Activated CD4-positive, alpha-beta memory T cell treated with anti-CD3 and anti-CD28 coated beads, Interleukin-2, amount 10 ng/mL, durations not matched to agents 7 days and 5 days (primary cell): ENCODE measurements at places on chromosomes 3 and 15. TPM values are rescaled to one million over a fixed set of nuclear protein-coding genes. Genes with fewer than 3 reads are reported as not detected.

The IL17RB gene
- 60.7 TPM for total RNA-seq

GRCh38 chr3:124492824-124493223, 237.4 kb upstream of the UMPS start:
- peaks cover 17% of the 10 kb centered on the region for H3K27me3 ChIP-seq
- H3K4me3 ChIP-seq, result no peak overlapping the region
- no peaks in the 10 kb centered on the region for H3K36me3 ChIP-seq
- no peak for DNase-seq
- no peak overlapping the region for H3K27ac ChIP-seq

GRCh38 chr3:153513236-153513635, 351.2 kb downstream of the RAP2B start:
- peaks cover 2% of the 10 kb centered on the region for H3K36me3 ChIP-seq
- H3K4me1 ChIP-seq, result no peaks in the 10 kb centered on the region
- no peak overlapping the region for H3K27ac ChIP-seq
- H3K27me3 ChIP-seq, result no peaks in the 10 kb centered on the region
- no peak for DNase-seq

The PLA2G4D gene
- not detected for total RNA-seq

The GOLGA6L10 gene
- total RNA-seq, result 1.1 TPM

The TMEM108 gene
- not detected for total RNA-seq

DNA sequence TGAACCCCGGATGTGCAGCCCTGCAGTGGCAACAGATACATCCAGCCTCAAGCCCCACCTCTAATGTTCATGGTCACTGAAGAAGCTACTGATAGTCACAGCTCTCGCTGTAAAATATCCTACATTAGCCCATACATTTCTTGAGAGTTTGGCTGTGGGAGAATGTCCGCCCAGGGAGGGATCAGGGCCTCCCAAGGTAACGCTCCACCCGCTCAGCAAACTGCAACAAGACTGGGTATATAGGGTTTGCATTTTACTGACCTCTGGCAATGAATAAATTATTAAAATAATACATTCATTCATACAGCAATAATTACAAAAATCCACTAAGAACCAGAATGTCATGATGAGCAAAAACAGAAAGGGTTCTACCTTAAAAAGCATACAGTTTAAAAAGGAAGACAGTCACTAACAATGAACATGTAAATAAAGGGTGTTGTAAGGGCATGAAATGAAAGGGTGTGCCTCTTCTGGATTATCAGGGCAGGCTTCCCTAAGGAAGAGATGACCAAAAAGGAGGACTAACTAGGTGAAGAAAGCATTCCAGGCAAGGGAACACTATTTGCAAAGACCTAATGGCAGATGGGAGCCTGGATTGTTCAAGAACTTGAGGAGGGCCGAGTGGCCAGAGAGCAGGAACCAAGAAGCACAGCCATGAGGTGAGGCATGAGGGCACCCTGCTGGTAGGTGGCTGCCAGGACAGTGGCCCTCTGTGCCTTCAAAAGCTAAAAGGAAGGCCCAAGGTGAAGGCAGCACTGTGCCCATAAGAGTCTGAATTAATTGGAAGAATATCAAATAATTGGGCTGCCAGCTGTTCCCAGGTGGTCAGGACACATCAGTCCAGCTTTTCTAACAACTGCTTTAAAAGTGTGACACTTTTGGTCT, 28.1 kb upstream of the CTDSPL start:
- DNase-seq, result no peak
- no peaks in the 10 kb centered on the region for H3K4me1 ChIP-seq
- H3K27ac ChIP-seq, result no peak overlapping the region
- H3K4me3 ChIP-seq, result no peak overlapping the region
